Suprapubic skin (tissue), 4 donors: ENCODE measurements at places on chromosomes 4 and X.

GRCh38 chr4:100977746-100978397 is 369.5 kb downstream of the PPP3CA start:
- no peak for DNase-seq

GRCh38 chrX:45758738-45759397 is 558.2 kb upstream of the DIPK2B start:
- no peak for DNase-seq

DNA sequence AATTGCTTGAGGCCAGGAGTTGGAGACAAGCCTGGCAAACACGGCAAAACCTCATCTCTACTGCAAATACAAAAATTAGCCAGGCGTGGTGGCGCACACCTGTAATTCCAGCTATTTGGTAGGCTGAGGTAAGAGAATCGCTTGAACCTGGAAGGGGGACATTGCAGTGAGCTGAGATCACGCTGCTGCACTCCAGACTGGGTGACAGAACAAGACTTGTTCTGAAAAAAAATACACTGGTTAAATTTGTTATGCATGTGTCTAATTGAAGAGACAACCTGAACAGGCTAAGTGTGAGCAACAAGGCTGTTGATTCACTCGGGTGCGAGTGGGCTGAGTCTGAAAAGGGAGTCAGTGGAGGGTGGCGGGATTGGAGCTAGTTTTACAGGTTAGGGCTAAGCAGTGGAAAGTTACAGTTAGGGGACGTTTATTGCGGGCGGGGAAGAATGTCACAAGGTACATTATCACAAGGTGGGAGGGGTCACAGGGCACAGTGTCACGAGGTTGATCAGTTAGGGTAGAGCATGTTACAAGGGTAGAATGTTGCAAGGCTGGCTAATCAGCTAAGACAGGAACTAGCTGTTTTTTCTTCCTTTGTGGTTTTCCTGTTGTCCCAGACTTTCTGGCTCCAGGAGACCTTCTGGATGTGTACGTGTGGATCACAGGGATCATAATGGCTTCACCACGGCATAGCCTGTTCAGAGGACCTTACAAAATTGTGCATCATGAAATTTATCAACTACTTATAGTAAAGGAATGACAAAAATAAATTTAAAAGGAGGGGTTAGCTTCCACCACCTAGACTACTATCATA is 115.8 kb downstream of the NAA11 start:
- DNase-seq = no peak

DNA sequence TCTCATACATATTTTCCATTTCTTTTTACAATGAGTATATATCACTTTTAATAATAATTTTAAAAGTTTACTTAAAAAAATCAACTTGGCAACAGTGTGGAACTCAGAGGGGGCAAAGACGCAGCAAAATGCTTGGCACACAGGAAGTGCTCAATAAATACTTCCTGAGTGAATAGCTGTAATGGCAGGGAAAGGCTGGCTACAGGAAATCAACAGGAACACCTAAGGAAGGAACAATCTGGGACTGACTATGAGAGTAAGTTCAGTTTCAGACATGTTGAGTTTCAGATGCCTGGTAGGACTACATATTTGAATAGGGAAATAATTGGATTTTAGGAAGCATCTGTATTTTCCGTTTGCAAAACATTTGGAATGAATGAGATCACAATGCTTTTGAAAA is 137.6 kb downstream of the SCLT1 start:
- DNase-seq = no peak

DNA sequence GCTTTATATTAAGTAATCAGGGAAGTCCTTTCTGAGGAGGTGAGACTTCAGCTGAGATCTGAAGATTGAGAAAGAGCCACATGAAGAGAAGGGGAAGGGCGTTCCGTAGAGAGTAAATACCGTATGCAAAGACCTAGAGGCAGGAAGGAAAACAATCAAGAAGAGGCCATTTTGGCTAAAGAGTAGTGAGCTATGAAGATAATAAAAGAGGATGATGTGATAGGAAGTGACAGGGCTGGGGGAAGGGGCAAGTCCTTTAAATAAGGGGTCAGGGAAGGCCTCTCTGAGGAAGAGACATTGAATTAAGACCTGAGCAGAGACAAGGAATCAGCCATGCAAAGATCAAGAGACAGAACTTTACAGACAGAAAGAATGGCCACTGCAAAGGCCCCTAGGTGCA is 86.2 kb downstream of the ZIC3 start:
- no peak for DNase-seq

GRCh38 chrX:119647552-119648420 is 41.6 kb upstream of the NKRF start:
- no peak for DNase-seq

DNA sequence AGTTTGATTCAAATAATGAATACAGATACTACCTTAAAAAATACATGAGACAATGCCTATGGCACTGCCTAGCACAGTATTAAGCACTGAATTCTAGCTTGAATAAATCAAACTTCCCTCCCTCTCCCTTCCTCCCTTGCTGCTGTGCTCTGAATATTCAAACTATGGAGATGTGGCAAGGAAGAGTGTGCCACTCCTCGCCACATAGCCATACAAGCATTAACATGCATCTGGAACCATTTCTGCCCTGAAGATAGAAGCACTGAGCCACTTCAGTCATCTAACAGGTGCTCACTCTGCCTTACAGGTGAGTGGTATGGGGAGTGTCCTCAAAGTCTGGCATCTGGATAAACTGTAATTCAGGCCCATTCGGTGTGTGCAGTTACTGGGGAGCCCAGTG is 276.9 kb downstream of the ARHGAP24 start:
- DNase-seq = no peak

DNA sequence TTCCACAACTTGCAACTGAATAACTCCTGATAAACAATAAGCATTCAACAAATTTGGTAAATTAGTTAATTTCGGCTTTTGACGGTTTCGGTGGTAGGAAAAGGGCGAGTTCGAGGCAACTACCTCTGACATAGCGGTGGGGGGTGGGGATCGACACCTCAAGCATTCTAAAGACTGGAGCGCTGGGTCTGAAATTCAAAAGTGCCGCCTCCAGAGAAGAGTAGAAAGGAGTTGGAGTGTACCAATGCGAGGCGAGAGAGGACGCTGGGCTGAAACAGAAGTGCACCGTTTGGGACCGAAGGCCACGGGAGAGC is 725 bp downstream of the SMC1A start:
- no peak for DNase-seq

DNA sequence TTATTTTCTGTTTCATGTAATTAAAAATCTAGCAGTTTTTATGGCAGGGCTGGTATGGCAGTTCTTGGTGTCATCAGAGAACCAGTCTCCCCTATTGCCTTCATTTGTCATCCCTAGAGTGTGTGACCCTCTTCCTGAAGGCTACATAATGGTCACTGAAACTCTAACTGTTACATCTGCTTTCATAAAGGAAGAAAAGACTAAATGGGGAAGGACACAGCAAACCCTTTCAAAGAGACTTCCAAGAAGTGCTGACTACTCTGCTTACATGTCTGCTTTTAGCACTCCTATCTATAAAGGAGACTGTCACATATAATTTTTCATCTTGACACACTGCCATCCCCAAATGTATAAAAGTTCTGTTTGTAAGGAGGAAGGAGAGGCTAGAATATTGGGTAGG is 105.9 kb upstream of the DIAPH2 start:
- DNase-seq = no peak

GRCh38 chr4:79603681-79604080 is 195.7 kb upstream of the GK2 start:
- DNase-seq = no peak

- DNase-seq = no peak
These were observed 378.9 kb downstream of the SMARCA1 start for GRCh38 chrX:129144172-129145038.

DNA sequence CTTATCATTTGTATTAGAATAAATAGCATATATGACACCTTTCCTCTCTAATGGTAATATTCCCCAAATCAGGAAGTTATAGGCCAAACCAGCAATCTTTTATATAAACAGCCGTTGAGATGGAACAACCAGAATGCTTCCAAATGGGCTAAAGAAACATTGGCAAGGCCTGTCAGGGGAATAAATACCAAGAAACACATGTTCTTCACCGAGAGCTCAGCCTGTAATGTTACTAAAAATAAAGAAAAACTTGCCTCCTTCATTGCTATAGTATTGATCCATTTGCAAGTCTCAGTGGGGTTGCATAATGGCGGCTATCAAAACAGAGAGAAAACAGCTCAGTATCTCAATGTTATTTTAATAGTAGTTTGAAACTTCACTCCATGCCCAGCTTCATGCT is 104.9 kb downstream of the FAM13A start:
- DNase-seq = no peak

- no peak for DNase-seq
These were observed 46.2 kb upstream of the NMU start for GRCh38 chr4:55682295-55682694.

- no peak for DNase-seq
These were observed 84.3 kb upstream of the CLDN34 start for GRCh38 chrX:9882669-9883446.

DNA sequence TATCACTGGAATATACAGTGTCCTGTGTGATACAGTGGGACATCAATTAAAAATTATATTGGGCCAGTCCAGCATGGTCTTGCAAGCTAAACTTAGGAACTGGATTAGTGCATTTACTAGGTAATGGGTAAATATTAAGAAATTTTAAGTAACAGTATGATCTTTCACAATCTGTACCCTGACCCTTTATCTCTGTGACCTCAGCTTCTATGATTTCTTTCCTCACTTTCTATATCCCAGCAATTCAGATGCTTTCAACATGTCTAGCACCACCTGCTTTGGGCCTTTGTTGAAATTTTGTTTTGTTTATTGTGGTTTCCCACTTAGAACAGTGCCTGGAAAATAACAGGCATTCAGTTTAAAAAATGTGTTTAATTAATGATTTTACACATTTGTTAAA is 2295.4 kb downstream of the ARAP2 start:
- DNase-seq = no peak

DNA sequence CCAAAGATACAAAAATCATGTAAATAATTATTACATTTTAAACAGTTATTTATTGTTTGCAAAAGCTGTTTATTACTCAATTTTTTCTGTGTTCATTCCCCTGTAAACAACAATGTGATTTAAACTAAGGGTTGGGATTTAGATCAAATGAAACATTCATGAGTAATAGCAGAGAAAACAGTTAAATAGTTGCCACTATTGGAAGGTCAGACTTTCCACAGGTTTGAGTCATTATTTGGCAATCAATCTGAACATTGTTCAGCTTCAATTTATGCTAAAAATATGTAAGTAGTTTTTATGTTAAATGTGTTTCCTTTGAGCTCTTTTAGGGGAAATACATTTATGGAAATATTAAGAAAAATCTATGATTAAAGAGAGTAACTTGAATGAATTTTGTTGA is 144.9 kb downstream of the STIM2 start:
- no peak for DNase-seq

- no peak for DNase-seq
These were observed 804.9 kb downstream of the RAB28 start for GRCh38 chr4:12679217-12679616.

DNA sequence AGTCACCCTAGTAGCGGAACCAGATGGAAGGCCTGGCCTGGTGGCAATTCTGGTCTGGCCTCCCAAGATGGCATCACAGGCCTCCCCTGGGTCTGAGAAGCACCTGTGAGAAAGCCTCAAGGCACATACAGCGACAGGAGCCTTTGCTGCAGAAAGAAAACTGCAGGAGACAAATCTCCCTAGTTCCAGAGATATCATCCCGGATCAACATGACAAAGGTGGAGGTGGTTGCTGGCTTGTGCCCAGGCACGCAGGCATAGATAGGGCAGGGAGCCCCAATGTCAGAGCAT is 93.6 kb downstream of the BCOR start:
- DNase-seq = no peak

DNA sequence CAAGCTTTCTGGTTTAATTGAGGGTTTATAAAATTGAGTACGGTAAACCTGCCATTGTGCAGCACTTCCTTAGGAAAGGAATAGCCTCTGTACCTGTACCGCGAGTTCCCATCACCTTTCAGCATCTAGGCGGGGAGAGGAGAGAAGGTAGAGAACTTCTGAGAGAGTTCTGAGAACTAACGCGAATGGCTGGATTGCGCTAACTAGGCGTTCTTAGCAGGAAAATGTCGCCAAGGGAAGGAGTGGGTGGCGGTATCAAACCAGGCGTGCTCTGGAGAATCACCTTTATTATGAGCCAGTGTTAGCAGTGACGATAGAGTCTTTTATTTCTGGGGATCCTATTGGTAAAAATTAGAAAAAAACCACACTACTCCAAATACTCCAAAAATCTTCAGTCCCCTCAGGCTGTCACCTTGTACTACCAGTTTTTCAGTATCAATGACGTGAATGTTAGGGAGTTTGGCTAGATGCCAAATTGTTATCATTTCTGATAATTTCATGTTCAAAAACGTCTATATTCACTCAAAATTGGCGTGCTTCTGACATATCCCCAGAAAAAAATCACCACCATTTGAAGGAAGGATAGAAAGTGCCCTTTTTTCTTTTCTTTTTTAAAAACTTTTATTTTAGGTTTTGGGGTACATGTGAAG is 1.4 kb downstream of the UGT8 start:
- DNase-seq = no peak

GRCh38 chr4:26163425-26164362 is 157.1 kb upstream of the RBPJ start:
- DNase-seq = no peak
